Activated T-cell treated with anti-CD3 and anti-CD28 coated beads, Interleukin-2, amount 50 U/mL, for 24 hours (primary cell): ENCODE measurements at places on chromosomes 4 and X.

DNA sequence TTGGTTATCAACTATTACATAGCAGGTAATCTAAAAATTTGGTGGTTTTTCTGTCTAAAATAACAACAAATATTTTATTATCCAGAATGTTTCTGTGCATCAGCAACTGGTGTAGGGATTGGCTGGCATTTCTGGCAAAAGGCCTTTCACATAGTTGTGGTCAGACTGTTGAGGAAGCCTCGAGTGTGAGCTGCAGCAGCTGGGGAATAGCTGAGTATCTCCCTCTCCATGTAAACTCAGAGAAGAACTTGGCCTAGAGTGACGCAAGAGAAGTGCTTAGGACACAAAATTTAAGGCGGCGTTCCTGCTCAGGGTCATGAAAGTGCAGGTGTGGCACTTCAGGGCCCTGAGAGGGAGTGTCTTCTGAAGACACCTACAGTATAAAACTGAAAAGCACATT lies 558.9 kb downstream of the SPOCK3 start:
- no peak for DNase-seq

DNA sequence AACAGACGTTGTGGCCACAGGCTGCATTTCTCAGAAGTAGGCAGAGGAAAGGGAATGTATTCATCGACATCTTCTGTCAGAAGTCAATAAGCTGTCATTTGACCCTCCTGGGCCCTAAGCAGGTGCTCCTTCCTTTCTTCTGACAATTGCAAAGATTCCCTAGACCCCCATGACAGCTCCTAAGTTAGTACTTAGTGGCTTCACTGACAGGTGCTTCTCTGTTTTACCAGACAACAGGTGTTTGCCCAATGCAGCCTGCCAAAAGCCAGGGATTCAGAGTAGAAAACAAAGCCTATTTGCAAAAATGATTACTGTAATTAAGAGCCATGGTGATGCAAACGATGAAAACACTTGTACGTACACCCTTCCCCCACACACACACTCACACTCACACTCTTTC lies 7.5 kb upstream of the FGF5 start:
- no peak for DNase-seq

- DNase-seq: no peak
These were observed 139.9 kb downstream of the FRYL start for GRCh38 chr4:48640225-48640624.

GRCh38 chrX:71978164-71978563 lies 67.5 kb downstream of the NHSL2 start:
- no peak for DNase-seq

DNA sequence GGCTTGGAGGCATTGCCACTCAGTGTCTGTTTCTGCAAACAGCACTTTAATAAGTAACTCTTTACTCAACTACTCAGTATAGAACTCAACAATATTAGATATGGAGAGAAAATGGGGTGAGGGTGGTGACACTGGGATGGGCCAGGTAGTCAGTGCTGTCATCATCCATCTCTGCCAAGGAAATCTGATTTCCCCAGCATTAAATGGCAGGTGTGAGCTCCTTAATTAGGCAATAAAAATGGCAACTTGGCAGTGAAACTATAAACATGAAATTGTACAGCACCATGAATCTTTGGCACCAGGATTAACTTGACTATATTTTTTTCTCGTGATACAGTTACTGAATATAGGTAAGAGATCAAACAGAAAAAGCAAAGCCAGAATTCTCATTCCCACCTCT lies 146.2 kb downstream of the GLRA2 start:
- no peak for DNase-seq

- no peak for DNase-seq
These were observed 53.0 kb downstream of the JADE3 start for GRCh38 chrX:46965125-46965758.
